Esophagus muscularis mucosa (tissue), 4 donors: ENCODE measurements at places on chromosomes 3 and 15. TPM values are rescaled to one million over a fixed set of nuclear protein-coding genes. Genes with fewer than 3 reads are reported as not detected.

DNA sequence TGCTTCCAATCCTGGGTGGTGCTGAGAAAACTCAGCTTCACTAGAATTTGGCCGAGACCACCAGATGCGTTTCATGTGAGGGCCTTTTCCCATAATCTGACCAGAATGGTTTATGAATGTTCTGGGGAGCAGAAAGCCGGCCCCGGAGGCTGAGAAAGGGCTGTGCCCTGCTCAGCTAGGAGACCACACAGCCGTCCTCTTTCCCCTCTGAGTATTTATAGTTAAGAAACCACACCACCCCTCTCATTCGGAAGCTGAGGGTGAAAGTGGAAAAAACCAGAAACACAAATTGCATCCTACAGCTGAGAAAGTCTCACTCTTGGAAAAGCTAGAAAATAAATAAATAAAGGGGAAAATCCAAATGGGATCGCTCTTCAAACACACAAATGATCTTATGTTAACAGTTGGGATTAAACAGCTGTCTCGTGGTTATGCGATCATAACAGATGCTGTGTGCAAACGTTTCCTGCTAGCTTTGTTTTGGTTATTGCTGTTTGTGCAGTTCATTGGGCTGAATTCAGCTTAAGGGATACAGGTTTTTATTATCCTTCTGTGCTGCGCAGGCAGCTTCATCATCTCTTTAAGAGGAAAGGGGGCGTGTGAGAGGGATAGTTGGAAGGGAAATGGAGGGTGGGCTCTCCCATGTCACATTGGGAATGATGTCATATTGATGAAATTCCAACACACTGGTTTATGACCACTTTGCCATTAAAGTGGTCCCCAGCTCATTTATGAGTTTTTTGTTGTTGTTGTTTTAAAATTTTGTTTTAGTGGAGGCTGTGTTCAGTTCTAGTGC lies 1026.2 kb upstream of the NR2F2 start:
- H3K27ac ChIP-seq = peak overlapping the region; percentile 59
- DNase-seq = no peak
- H3K4me1 ChIP-seq = peaks cover 13% of the 10 kb centered on the region

- no peak for DNase-seq
- no peaks in the 10 kb centered on the region for H3K27me3 ChIP-seq
These were observed 187.6 kb upstream of the STRIT1 start for GRCh38 chr3:155481089-155481488.

Gene RETNLB
- total RNA-seq = not detected

GRCh38 chr15:43187544-43188155 lies 2.4 kb downstream of the CCNDBP1 start:
- H3K4me1 ChIP-seq = peaks cover 44% of the 10 kb centered on the region
- H3K36me3 ChIP-seq = peaks cover 18% of the 10 kb centered on the region
- H3K4me3 ChIP-seq = no peak overlapping the region
- H3K27ac ChIP-seq = no peak overlapping the region
- H3K27me3 ChIP-seq = no peaks in the 10 kb centered on the region
- no peak for DNase-seq

- peak overlapping the region; percentile 56 for H3K27ac ChIP-seq
- no peaks in the 10 kb centered on the region for H3K27me3 ChIP-seq
- no peak for DNase-seq
- H3K4me3 ChIP-seq = no peak overlapping the region
These were observed 78.9 kb upstream of the DPH6 start for GRCh38 chr15:35624881-35625280.

Gene SKOR1
- total RNA-seq = 0.58 TPM

- H3K27me3 ChIP-seq = peaks cover 56% of the 10 kb centered on the region
- no peak overlapping the region for H3K27ac ChIP-seq
- no peak overlapping the region for H3K4me3 ChIP-seq
- H3K4me1 ChIP-seq = no peaks in the 10 kb centered on the region
- H3K36me3 ChIP-seq = no peaks in the 10 kb centered on the region
These were observed 6.3 kb upstream of the ANPEP start for GRCh38 chr15:89820666-89821611.

DNA sequence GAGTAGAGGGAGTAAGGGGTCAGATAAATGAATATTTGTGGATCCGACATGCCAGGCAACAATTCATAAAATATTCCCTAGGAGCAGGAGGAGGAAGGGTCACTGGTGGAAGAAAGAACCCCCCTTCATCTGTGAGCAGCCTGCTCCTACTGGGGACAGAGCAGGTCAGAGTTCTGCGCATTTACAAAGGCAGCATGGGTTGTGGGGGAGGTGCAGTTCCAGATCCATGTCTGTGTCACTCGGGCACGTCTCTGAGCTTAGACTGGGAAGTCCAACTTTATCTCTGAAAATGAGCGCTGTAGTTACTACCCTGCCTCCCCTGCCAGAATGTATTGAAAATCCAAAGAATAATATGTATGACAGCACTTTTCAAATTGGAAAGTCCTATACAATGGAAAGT lies 115.2 kb downstream of the GABRG3 start:
- H3K27me3 ChIP-seq = no peaks in the 10 kb centered on the region
- no peaks in the 10 kb centered on the region for H3K4me1 ChIP-seq
- no peak overlapping the region for H3K4me3 ChIP-seq
- no peak overlapping the region for H3K27ac ChIP-seq
- no peaks in the 10 kb centered on the region for H3K36me3 ChIP-seq

DNA sequence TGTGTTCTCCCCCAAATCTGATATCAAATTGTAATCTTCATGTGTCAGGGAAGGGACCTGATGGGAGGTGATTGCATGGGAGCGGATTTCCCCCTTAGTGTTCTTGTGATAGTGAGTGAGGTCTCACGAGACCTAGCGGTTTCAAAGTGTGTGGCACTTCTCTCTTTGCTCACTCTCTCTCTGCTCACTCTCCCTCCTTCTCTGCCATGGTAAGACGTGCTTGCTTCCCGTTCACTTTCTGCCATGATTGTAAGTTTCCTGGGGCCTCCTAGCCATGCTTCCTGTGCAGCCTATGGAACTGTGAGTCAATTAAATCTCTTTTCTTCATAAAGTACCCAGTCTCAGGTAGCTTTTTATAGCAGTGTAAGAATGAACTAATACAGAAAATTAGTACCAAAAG lies 30.6 kb upstream of the OR5H6 start:
- no peak overlapping the region for H3K27ac ChIP-seq
- no peaks in the 10 kb centered on the region for H3K27me3 ChIP-seq
- no peaks in the 10 kb centered on the region for H3K36me3 ChIP-seq
- H3K4me1 ChIP-seq = no peaks in the 10 kb centered on the region
- DNase-seq = no peak

DNA sequence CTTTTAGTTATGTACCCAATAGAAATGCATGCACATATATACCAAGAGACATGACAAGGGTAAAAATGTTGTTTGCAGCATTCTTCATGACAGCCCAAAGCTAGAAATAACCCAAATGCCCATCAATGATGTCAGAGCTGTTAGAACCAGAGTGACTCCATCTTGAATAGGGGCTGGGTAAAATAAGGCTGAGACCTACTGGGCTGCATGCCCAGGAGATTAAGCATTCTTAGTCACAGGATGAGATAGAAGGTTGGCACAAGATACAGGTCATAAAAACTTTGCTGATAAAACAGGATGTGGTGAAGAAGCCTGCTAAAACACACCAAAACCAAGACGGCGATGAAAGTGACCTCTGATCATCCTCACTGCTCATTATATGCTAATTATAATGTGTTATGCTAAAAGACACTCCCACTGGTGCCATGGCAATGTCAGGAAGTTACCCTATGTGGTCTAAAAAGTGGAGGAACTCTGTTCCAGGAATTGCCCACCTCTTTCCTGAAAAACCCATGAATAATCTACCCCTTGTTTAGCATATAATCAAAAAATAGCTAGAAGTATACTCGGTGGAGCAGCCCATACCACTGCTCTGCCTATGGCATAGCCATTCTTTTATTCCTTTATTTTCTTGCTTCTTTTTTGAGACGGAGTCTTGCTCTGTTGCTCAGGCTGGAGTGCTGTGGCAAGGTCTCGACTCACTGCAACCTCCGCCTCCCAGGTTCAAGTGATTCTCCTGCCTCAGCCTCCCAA lies 32.9 kb downstream of the ZBTB11 start:
- no peak overlapping the region for H3K4me3 ChIP-seq
- peak; percentile 57 for DNase-seq
- H3K27ac ChIP-seq = no peak overlapping the region

DNA sequence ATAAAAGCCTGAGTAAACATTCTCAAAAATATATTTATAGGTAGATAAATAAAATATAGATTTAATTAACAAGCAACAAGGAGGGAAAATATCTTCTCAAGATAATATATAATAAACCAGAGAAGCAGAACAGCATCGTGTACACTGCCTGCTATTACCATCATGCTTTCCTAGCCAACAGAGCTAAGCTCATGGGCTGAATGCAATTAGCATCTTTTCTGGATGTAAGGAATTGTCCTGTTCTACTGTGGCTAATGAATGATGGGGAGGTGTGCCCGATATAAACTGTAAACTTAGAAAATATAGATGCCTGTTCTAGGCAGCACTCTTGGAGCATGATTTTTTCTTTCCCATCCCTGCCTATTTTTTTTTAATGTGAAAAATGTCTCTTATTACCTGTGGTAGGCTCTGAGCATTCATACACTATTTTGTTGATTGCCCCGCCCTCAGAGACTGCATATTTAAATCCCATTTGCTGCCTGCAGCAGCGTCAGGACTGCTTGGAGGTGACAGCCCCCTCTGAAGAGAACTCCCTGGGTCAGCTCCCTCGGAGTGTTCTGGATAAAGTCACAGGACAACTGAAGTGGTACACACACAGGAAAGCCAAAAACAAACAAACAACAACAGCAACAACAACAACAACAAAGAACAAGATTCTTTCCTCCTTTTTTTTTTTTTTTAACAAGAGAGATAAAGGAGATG lies 312.3 kb downstream of the SATB1 start:
- H3K4me1 ChIP-seq = no peaks in the 10 kb centered on the region
- DNase-seq = no peak
- H3K27ac ChIP-seq = no peak overlapping the region
- H3K4me3 ChIP-seq = no peak overlapping the region
- H3K27me3 ChIP-seq = no peaks in the 10 kb centered on the region
- H3K36me3 ChIP-seq = no peaks in the 10 kb centered on the region

GRCh38 chr3:47661121-47661752 lies 82.6 kb upstream of the CSPG5 start:
- H3K4me3 ChIP-seq = no peak overlapping the region
- H3K4me1 ChIP-seq = no peaks in the 10 kb centered on the region
- H3K27me3 ChIP-seq = no peaks in the 10 kb centered on the region
- no peak for DNase-seq
- peaks cover 8% of the 10 kb centered on the region for H3K36me3 ChIP-seq
- H3K27ac ChIP-seq = no peak overlapping the region

Gene ITPKA
- total RNA-seq = 0.83 TPM
